Activated CD8-positive, alpha-beta memory T cell treated with anti-CD3 and anti-CD28 coated beads for 1 hour (primary cell): ENCODE measurements at places on chromosomes 5 and 9.

DNA sequence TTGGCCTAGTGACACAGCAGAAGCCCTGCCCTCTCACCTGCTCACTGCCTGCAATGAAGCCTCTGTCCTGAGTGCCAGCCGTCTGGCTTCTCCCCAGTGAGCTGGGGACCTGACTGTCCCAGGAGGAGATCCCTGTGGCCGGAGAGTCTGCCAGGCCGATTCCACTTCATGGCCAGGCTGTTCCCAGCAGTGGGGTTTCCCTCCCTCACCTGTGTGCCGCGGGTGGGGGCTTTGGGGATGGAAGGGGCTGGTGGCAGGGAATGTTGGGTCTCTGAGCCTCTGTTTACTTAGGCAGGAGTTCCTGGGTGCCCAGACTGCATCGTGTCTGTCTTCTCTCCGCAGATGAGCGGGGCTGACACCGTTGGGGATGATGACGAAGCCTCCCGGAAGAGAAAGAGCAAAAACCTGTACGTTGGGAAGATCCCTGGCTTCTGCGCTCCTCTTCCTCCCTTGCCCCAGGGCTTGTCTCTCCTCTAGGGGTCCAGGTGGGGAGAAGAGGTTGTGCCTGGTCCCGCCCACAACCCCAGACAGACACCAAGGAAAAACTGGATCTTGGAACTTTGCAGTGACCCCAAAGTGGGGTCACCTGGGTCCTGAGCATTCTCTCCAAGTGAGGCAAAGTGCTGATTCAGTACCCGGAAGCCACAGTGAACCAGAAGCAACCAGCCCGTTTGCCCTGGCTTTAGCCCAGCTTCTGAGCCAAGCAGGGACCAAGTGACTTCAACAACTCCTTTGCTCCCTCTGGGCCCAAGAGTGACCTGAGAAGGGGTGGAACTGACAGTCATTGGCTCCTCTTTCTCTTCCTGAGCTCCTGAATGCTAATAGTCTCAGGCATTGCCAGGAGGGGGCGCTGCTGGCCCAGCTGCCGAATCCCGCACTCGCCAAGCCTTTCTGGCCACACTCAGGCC lies 127.7 kb downstream of the RGS3 start:
- DNase-seq: peak; percentile 24

- no peak for DNase-seq
These were observed 480.9 kb upstream of the WWC1 start for GRCh38 chr5:167810573-167810972.

DNA sequence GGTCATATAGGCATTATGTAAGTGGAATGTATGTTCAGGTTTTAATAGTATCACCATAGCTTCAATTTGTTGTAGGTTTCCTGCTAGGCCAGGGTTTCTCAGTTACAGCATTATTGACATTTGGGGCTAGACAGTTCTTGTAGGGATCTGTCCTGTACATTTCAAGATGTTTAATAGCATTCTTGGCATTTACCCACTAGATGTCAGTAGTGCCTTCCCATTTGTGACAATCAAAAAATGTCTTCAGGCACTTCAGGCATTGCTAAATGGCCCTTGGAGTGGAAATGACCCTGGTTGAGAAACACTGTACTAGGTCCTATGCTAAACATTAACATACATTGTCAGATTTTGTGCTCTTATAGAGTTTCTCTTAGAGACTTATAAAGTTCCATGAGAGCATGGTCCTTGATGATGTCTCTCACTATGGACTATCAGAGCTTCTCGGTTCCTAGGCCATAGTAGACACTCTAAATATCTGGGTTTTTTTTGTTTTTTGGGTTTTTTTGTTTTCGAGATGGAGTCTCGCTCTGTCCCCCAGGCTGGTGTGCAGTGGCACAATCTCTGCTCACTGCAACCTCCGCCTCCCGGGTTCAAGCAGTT lies 1.4 kb downstream of the KIF20A start:
- no peak for DNase-seq

GRCh38 chr5:155839251-155840037 lies 487.5 kb upstream of the SGCD start:
- no peak for DNase-seq

- no peak for DNase-seq
These were observed 900.0 kb upstream of the CDH10 start for GRCh38 chr5:25544652-25545249.

DNA sequence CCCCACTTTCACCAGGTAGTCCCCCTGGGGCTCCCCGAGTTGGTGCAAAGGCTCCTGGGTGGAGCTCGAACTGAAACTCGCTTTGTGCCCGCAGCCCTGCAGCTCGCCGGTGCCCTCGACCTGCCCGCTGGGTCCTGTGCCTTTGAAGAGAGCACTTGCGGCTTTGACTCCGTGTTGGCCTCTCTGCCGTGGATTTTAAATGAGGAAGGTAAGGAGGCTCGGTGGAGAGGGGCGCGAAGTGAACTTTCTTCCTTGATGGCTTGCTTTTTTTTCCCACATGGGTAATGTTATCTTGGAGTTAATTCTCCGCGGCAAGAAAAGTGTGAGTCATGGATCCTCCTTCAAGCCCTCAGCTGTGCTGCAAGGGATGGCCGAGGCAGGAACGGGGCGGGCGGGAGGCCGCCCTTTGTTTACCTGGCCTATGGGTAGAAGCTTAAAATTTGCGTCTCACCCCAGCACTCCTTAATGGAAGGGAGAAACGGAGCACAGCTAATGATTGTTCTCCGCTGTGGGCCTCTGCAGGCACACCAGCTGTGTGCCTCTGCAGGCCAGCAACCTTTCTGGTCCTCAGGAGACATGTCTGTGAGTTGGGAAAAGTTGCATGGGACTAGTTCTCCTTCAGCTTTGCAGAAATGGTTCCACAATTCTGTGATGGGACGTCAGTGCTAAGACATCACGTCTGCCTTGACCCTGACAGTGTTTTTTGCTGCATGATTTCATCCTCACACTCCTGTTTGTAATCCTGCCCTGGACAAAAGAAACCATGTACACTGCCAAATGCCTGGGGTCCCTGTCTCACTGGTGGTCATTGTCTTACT lies 1.1 kb downstream of the MAMDC2 start:
- no peak for DNase-seq

GRCh38 chr9:79127661-79128060 lies 444.1 kb upstream of the TLE4 start:
- DNase-seq: no peak

DNA sequence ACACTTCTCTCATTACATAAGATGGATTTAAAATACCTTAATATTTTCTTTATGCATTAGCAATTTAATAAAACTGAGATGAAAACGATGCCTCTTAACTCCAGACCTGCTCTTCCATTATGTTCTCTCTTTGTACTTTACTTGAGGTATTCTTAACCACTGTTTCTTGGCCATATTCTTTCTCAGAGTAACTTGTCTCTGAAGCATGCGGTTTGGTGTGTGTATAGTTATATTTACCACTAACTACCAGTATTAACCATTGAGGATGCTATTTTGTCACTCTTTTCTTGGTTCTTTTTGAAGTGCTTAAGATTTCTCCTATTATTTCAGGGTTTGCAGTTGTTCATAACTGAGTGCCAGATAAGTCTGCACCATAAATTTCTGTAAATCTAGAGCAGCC lies 17.9 kb downstream of the TMEM167A start:
- DNase-seq: no peak

- DNase-seq: no peak
These were observed 194.2 kb upstream of the CHD1 start for GRCh38 chr5:99122976-99123375.

DNA sequence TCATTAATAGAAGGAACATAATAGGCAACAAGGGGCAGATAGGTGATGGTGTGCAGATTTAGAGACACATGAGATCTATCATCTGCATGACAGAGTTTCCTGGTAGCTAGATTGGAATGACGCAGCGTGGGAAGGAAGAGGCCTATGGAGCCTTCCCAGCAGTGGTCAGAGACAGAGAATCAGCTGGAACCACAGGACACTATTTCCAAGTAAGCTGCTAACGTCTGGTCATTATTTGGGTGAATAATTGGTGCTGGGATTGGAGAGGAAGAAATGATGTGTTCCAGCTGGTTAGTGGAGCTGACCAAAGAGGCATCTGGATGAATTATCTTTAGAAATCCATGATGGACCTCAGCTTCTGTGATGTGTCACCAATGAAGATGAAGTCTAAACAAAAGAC lies 91.2 kb upstream of the PRR16 start:
- DNase-seq: no peak

- no peak for DNase-seq
These were observed 82.9 kb downstream of the C5orf15 start for GRCh38 chr5:133885566-133885965.

GRCh38 chr5:34556509-34556782 lies 99.7 kb upstream of the RAI14 start:
- DNase-seq: no peak

GRCh38 chr5:135487839-135488514 lies 35.8 kb upstream of the TIFAB start:
- DNase-seq: no peak

DNA sequence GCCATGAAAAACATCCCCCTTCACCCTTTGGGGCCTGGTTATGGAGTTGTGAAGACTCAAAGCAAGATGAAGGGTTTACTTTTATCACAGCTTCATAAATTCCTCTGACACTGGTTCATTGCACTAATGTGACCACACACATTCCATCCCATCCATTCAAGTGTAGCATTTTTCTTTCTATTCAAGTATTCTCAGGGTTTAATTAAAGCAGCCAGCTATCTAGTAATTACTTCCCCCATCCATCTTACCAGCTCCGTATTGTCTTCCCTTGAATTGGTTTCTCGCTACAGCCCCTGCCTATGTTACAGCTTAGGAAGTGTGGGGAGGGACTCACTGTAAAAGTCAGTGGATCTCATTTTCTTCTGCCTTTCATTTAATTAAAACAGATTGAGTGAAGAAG lies 387.0 kb upstream of the RFX3 start:
- DNase-seq: no peak

- no peak for DNase-seq
These were observed 218.6 kb downstream of the FBXL7 start for GRCh38 chr5:15718421-15719179.

DNA sequence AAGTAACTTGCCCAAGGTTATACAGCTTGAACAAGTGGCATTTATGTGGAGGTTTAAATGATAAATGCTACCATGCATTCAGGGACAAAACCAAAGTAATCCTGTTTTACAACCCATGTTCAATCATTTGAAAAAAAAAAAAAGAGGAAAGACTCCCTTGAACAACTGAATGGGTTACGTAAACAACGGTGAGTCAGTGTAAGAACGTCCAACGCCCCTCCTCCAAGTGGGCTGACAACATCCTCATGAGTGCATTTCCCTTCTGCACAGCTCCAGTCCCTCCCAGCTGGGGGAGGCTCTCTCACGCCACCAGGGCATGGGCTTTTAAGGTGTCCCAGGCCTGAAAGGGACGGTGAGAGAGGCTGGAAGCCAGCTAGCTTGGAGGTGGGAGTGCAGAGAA lies 90.0 kb downstream of the PRRT1B start:
- peak; percentile 49 for DNase-seq

- DNase-seq: no peak
These were observed 20.0 kb upstream of the GHR start for GRCh38 chr5:42403236-42403635.

DNA sequence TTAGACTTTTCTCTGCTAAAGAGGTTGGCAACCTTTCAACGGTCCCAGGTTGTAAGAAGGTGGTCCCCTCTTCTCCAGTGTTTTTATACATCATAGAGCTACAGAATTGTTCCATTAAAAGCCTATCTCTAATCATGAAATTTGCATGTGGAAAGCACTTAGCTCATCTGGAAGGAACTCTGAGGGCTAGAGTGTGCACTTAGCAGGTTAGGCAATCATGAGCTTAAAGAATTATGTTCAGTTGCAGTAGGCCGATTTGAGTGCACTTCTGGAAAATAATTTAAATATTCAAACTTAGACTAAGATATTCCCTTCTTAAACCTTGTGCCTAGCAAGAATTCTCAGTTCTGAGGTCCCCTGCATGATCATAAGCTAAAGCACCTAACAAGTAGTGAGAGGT lies 468.7 kb downstream of the SPATA31D1 start:
- no peak for DNase-seq

GRCh38 chr5:62138607-62139006 lies 167.4 kb upstream of the KIF2A start:
- DNase-seq: no peak

DNA sequence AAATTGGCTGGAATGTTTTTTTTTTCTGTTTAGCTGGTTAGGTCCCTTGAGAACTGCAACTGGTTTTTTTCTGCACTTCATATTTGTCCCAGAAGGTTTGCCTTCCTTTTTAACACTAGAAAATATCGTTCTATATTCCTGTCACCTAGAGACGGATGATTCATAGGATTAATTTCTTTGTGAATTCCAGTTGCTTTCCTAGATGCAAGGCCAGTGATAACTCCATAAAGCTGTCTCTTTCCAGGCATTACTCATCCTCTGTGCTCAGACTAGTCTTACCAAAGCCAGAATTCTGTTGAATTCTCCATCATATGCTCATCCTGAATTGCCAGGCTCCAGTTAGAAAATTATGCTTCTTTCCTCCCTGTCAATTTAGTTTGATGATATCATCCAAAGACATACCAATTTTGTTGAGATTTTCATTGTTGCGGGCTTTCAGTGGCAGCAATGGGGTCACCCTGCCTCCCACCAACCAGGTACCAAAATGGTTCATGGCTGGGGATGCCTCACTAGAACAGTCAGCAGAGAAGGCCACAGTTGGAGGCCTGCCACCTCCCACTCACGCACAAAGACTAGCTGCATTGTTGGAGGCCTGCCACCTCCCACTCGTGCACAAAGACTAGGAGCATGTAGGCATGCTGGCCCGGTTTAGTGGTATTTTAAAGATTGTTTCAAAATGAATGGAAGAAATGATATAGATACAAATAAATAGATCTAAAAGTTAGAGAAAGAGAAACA lies 8.5 kb downstream of the BAAT start:
- no peak for DNase-seq

DNA sequence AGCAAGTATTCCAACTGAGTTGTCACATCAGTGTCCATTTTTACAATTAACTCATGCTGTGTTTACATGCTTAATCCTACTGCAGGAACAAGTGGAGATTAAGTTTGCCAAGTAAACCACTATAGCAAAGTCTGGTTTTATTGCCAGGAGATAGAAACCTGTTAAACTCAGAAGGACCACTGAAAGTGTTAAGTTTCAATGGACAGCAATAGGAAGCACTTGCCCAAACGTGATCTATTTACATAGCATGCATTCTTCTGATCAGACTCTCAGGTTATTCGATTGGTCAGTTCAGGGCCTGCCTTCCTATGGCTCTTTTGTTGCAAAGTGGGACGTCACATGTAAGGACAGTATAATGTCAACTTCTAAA lies 28.0 kb upstream of the IFNK start:
- DNase-seq: no peak
